ENCODE measurements at places on chromosomes 1 and 21. TPM values are rescaled to one million over a fixed set of nuclear protein-coding genes. Genes with fewer than 3 reads are reported as not detected.

The CGN gene
- not detected for total RNA-seq

The CRYZL1 gene
- 20.0 TPM for total RNA-seq

The MTARC2 gene
- 23.7 TPM for total RNA-seq

The CFHR1 gene
- total RNA-seq, result 16.0 TPM

The CELA3A gene
- total RNA-seq, result not detected

The RCAN1 gene
- 12.5 TPM for total RNA-seq

The TMEM234 gene
- total RNA-seq, result 4.0 TPM

The PTGFR gene
- 0.85 TPM for total RNA-seq

The KCNE1 gene
- 5.7 TPM for total RNA-seq

The FCGR2B gene
- total RNA-seq, result 14.5 TPM
